ENCODE measurements at places on chromosomes 3 and 15.
A peak's percentile ranks its signal among the peaks of the same experiment; 100 is the strongest.

DNA sequence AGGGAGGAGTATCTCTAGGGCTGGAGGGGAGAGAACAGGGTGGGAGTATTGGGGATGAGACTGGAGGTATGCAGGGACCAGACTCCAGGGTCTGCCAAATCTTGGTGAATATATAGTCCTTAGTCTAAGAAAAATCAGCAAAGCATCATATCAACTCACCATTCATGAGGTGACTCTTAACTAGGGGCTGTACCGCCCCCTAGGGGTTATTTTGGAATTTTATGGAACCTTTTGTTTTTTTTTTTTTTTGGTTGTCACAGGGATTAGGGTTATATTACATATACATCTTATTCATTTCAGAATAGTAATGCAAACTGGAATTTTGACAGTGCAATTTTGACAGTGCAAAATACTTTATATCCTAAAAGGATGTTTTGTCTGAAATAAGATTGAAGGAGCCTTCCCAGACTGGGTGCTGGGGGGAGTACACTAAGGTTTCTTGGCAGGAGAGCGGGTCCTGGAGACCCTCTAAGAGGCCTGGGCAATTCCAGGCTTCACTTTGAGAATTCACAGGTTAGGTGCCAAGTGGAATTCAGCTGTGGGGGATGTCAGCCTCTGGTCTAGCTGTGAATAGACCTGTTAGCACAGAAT, 7.5 kb downstream of the CMTM7 start:
- DNase-seq: peak; percentile 31

DNA sequence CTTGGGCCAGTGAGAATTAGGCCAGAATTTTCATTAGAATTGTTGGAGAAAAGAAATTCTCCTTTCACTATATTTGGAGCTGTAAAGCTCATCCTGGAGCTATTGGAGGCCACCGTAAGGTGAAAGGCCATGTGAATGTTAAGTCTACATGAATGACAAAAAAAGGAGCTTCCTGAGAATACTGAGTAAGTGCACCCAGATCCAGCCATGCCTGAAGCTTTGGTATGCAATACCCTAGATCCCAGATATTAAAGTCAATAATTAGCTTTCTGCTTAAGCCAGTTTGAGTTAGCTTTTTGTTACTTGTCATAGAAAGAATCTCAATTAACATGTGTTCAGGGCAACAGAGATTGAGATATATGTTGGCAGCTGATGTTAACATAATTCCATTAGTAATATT, 172.4 kb downstream of the NR1D2 start:
- no peak for DNase-seq

DNA sequence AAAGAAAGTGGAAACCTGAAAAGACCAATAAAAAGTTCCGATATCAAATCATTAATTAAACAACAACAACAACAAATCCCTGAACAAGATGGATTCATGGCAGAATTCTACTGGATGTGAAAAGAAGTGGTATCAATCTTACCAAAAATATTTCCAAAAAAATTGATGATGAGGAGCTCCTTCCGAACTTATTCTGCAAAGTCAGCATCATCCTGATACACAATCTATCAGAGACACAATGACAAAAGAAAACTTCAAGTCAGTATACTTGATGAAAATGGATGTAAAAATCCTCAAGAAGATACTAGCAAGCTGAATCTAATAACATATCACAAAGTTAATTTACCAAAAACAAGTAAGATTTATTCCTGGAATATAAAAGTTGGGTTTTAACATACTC, 881.8 kb downstream of the SI start:
- DNase-seq: no peak

DNA sequence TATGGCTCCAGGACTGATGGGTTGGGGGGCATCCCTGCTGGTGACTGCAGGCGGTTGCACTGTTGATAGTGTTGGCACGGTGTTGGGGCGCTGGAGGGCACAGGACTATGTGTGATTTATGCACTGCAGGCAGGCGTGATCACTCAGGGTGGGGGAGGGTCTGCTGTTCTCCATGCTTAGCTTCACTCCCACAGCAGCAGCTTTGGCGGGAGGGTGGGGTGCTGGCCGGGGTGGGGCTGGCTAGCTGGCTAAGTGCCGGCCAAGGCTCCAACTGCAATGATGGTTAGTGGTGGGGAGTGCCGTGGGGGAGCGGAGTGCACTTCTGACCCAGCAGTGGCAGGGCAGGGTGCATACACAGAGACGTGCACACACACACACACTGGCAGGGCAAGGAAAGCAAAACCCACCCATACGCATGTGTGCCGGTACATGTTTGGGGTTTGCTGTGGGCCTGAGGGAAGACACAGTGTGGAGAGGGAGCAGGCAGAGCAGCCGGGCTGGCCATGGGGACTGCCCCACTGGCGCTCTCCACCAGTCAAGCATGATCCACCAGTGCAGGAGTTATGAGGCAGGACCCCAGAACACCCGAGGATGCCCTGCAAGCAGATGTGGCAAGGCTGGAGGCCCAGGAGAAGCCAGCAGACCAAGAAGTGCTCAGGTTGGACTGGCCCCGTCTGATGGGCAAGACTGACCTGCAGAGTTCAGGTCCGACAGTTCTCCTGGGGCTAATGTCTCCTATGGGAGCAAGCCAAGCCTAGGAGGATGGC, 16.5 kb upstream of the FGF7 start:
- no peak for DNase-seq

DNA sequence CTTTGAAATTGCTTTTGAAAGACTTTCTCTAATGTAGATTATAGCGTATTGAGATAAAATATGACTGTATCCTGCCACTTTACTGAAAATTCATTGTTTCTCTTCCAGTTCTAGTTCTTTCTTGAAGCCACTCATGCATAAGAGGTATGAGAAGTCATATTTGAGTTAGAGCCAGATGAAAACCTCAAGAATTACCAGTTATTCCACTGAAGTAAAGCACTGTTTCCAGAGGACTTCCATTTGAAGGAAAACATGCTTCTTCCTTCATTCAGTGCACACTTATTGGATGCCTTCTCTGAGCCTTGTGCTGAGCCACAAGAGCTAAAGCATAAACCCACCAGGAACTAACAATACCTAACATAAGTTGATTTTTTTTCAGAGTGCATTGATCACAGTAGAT, 513.4 kb downstream of the ZNF385D start:
- no peak for DNase-seq

Data from large intestine (tissue), 12 donors.